ENCODE measurements at places on chromosomes 7 and 10.

GRCh38 chr10:1551636-1552338, 185.5 kb downstream of the ADARB2 start:
- peaks cover 6% of the 10 kb centered on the region for H3K27me3 ChIP-seq
- peaks cover 7% of the 10 kb centered on the region for H3K36me3 ChIP-seq
- no peak for DNase-seq
- H3K27ac ChIP-seq = no peak overlapping the region
- H3K4me3 ChIP-seq = no peak overlapping the region

DNA sequence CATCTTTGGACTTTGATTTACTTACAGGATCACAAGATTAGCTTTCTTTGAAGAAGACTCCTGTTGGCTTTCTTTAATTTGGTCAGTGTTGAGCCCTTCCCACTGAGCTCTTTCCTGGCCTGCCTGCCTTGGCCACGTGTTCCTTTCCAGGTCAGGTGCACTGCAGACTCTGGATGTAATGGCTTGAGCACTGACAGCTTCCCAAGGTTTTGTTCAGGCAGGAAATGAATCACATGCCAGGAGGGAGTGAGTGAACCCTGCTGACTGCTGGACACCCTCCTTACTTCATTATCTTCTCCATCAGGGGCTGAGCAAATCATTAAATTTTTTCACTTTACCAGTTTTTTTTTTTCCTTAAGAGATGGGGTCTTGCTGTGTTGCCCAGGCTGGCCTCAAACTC, 29.8 kb downstream of the SNX10 start:
- peaks cover 1% of the 10 kb centered on the region for H3K27me3 ChIP-seq
- peaks cover 8% of the 10 kb centered on the region for H3K4me1 ChIP-seq
- no peak for DNase-seq
- H3K27ac ChIP-seq = no peak overlapping the region
- no peaks in the 10 kb centered on the region for H3K36me3 ChIP-seq
- H3K4me3 ChIP-seq = no peak overlapping the region

- H3K4me3 ChIP-seq = peak overlapping the region; percentile 44
- no peaks in the 10 kb centered on the region for H3K27me3 ChIP-seq
- DNase-seq = no peak
- no peaks in the 10 kb centered on the region for H3K4me1 ChIP-seq
These were observed 42.7 kb downstream of the PAPSS2 start for GRCh38 chr10:87702260-87702972.

DNA sequence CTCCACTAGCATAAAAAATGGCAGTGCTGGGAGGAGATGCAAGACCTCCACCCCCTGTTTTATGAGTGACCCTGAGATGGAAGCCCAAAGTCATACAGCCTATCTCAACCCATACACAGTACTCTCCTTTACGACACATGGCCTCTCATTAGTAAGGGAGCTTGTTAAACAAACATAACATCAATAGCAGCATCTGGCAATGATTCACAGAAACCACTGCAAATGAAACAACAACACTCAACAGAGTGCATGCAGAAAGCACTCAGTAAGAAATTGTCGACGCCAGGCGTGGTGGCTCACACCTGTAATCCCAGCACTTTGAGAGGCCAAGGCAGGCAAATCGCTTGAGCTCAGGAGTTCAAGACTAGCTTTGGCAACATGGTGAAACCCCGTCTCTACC, 27.5 kb upstream of the FIGNL1 start:
- H3K27ac ChIP-seq = no peak overlapping the region
- no peaks in the 10 kb centered on the region for H3K4me1 ChIP-seq
- no peak for DNase-seq
- H3K4me3 ChIP-seq = no peak overlapping the region
- H3K27me3 ChIP-seq = peaks cover 1% of the 10 kb centered on the region

DNA sequence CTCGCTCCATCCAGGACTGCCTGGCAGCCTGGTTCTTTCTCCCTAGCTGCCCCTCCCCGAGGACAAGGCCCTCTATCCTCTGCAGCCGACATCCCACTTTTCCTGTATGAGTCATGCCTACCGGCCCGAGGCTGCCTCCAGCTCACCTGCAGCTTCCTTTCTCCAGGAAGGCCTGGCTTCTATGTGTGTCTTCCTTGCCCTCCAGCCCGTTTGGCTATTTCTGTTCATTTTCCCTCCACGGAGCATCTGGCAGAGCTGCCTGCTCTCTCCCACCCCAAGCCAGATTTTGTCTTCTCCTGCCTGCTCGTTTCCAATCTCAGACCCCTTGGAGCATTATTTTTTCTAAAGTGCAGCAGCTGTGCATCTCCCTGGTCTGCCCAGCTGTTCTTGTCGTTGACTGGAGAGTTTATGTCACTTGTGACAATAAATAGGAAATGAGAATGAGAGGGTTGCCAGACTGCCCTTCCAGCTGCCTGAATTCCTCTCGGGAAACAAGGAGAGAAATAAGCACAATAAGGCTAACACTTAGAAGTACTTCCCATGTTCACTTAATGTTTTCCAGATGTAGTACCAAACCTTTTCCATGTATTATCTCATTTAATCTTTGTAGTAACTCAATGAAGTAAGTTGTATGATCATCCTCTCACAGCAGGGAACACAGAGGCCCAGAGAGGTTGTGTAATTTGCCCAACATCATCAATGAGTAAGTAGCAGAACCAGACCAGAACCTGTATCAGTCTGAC, 19.7 kb downstream of the UBTD1 start:
- DNase-seq = peak; percentile 38
- peak overlapping the region; percentile 85 for H3K27ac ChIP-seq
- peaks cover 71% of the 10 kb centered on the region for H3K4me1 ChIP-seq
- peaks cover 4% of the 10 kb centered on the region for H3K27me3 ChIP-seq

DNA sequence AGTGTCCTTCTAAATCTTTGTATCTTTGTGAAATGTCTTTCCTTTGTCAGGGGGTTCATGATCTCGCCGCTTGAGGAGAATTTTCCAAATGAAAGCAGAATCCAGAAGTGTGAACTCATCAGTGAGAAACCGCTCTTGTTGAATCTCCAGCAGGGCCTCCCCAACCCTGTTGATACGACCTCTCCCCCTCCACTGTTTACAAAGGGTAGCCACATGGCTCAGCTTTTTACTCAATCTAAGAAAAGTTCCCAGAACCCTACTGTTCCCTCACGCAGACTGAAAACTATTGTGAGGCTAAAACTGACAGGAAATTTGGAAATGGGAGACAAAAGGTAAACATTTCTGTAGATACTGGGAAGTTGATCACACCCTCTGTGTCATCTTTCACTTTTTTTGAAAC, 73.9 kb downstream of the SEMA3C start:
- H3K27me3 ChIP-seq = peaks cover 1% of the 10 kb centered on the region
- H3K27ac ChIP-seq = no peak overlapping the region
- DNase-seq = no peak
- no peaks in the 10 kb centered on the region for H3K4me1 ChIP-seq
- no peaks in the 10 kb centered on the region for H3K36me3 ChIP-seq

- no peak overlapping the region for H3K4me3 ChIP-seq
- H3K36me3 ChIP-seq = peaks cover 3% of the 10 kb centered on the region
- peaks cover 4% of the 10 kb centered on the region for H3K27me3 ChIP-seq
- DNase-seq = no peak
- no peak overlapping the region for H3K27ac ChIP-seq
These were observed 40.3 kb downstream of the RGS10 start for GRCh38 chr10:119502209-119502608.

- H3K4me1 ChIP-seq = no peaks in the 10 kb centered on the region
- no peak for DNase-seq
- H3K36me3 ChIP-seq = no peaks in the 10 kb centered on the region
- H3K27ac ChIP-seq = no peak overlapping the region
- peaks cover 6% of the 10 kb centered on the region for H3K27me3 ChIP-seq
- H3K4me3 ChIP-seq = no peak overlapping the region
These were observed 519.5 kb downstream of the GRID1 start for GRCh38 chr10:85847085-85847484.

DNA sequence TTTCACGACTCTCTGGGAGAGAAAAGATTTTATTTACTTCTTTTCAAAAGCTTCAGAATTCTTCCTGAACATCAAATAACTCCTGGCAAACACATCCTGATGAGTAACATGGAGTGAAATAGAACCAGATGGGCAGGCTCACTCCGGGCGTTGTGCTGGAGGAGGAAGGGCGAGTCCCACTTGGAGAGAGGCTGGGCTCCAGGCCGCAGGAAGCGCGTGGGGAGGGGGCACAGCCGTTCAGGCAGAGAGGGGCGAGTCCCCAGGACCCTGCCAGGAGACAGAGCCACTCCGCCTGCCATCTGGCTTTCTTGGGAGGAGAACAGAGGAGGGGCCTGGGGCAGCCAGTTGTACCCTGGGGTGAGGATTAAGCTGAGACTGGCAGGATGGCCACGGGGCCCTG, 265.9 kb upstream of the ZMIZ1 start:
- H3K36me3 ChIP-seq = no peaks in the 10 kb centered on the region
- H3K27me3 ChIP-seq = peaks cover 12% of the 10 kb centered on the region
- no peak overlapping the region for H3K4me3 ChIP-seq
- H3K27ac ChIP-seq = no peak overlapping the region

DNA sequence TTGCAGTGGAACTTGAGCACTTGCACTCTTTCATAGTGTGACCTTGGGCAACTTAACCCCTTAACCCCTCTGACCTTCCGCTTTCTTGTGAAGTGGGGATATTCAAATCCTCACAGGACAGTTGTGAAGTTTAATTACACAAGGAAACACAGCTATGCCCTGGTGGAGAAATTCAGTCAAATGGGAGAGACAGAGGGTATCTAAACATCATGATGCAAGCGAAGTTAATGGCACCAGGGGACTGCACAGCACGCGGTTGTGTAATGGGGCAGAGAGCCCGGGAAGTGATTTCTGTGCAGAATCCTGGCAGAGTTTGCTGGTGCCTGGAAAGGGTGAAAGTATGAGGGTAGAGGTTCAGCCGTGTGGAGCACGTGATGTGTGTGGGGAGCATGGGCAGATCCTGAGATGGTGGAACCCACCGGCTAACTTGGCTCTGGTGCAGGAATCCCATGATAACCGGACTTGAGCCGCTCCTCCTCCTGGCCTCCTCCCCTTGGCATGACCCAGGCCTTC, 51.7 kb downstream of the SNX10 start:
- no peaks in the 10 kb centered on the region for H3K36me3 ChIP-seq
- H3K4me1 ChIP-seq = no peaks in the 10 kb centered on the region
- H3K27ac ChIP-seq = no peak overlapping the region
- no peaks in the 10 kb centered on the region for H3K27me3 ChIP-seq
- no peak for DNase-seq

DNA sequence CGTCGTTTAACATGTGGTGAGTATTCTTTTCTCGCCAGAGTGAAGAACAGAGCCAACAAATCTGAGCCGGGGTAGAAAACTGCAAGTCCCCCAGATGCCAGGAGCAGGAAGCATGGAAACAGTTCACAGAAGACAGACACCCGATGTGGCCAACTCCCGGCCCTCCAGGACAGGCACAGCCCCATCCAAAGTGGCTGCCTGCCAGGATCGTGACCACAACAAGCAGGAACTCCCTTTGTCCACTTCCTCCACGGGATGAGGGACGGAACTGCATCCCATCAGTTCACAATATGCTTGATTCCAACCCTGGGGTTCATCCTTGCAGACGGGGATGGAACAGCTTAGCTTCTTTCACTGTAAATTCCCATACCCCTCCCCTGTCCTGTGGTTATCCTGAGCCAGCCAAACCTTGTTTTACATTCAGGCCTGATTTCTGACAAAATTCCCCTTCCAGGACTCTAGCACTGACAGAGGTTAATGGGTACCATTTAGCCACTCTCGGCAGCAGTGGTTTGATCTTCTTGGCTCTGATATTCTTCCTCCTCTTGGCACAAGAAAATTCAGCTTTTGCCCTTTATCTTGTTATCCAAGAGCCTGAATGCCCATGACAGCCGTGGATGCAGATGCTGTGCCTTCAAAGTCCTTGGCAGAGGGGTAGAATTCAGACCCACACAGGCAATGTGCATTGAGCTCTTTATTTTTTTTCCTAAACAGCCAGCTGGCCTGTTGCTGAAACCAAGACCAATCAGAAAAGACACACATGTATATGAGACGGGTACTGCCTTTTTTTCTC, 105.5 kb upstream of the FAM204A start:
- H3K4me1 ChIP-seq = no peaks in the 10 kb centered on the region
- no peak for DNase-seq
- no peaks in the 10 kb centered on the region for H3K36me3 ChIP-seq
- H3K4me3 ChIP-seq = no peak overlapping the region

DNA sequence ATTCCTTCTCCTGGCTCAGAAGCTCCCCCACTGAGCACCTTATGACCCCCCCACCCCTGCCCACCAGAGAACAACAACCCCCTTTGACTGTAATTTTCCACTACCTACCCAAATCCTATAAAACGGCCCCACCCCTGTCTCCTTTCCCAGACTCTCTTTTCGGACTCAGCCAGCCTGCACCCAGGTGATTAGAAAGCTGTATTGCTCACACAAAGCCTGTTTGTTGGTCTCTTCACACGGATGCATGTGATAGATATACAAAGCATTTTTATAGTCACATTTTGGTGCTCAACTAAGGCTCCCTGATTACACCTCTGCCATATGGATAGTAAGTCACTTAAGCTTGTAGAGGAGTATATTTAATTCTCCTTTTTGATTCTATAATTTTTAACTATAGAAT, 985.8 kb downstream of the REEP3 start:
- no peaks in the 10 kb centered on the region for H3K36me3 ChIP-seq
- H3K27ac ChIP-seq = peak overlapping the region; percentile 94
- H3K4me3 ChIP-seq = no peak overlapping the region
- no peak for DNase-seq

- no peak overlapping the region for H3K27ac ChIP-seq
- no peak overlapping the region for H3K4me3 ChIP-seq
- no peaks in the 10 kb centered on the region for H3K36me3 ChIP-seq
- H3K4me1 ChIP-seq = peaks cover 5% of the 10 kb centered on the region
- no peak for DNase-seq
These were observed 11.2 kb downstream of the KCNMA1 start for GRCh38 chr10:77626266-77626935.

GRCh38 chr7:78379148-78379547, 580.6 kb downstream of the PHTF2 start:
- no peak for DNase-seq
- H3K27ac ChIP-seq = no peak overlapping the region
- no peak overlapping the region for H3K4me3 ChIP-seq
- no peaks in the 10 kb centered on the region for H3K27me3 ChIP-seq
- H3K36me3 ChIP-seq = no peaks in the 10 kb centered on the region

GRCh38 chr10:17882557-17882956, 69.2 kb upstream of the SLC39A12 start:
- no peak overlapping the region for H3K27ac ChIP-seq
- no peaks in the 10 kb centered on the region for H3K4me1 ChIP-seq
- H3K27me3 ChIP-seq = no peaks in the 10 kb centered on the region
- peak overlapping the region; percentile 31 for H3K4me3 ChIP-seq
- peaks cover 28% of the 10 kb centered on the region for H3K36me3 ChIP-seq
- no peak for DNase-seq

DNA sequence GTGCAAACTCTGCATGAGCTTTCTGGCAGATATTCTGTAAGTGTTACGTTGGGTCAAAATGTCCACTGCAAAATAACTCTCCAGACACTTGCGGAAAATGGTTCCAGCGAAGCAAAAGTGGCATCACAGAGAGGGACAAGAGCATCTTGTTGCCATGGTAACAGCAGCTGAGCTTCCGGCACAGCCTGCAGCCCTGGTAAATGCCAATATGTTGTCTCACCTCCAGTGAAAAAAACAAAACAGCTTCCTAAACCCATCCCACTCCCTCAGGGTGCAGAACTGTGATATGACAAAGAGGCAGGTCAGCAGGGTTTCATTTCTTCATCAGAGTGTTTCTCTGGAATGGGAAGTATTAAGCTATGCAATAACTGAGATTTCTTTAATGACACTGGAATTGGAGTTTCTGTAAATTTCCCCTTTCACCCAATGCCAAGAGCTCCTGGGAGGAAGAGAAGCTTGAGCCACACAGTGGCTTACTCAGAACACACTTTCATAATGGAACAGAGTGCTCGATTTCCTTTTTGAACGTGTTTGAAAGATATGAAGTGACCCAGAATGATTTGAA, 65.6 kb downstream of the FOXI2 start:
- no peak overlapping the region for H3K27ac ChIP-seq
- no peaks in the 10 kb centered on the region for H3K4me1 ChIP-seq
- DNase-seq = no peak
- peaks cover 3% of the 10 kb centered on the region for H3K27me3 ChIP-seq
- no peak overlapping the region for H3K4me3 ChIP-seq

Measured in endothelial cell (in vitro differentiated cells).